AG09319 (cell line): ENCODE measurements at places on chromosomes 4 and X.

DNA sequence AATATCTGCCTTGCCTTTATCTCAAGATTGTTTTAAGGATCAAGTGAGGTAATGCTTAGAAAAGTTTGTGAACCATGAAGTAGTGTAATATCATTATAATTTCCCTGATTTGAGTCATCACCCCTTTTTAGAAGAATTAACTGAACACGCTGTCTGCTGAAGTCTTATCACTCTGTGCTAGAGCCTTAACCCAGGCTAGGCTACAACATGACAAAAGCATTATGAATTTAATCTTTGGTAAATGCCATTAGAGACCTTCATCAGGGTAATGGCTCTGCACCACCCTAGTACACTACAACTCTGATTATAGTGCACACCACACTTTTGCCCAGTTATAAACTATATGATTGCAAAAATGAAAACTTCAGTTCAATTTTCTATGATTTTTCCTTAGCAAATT, 118.3 kb downstream of the ADGRL3 start:
- no peak for DNase-seq

- DNase-seq = no peak
Measured at GRCh38 chr4:128550060-128550459, 259.4 kb upstream of the JADE1 start.

GRCh38 chr4:127777487-127777886, 4.6 kb upstream of the HSPA4L start:
- no peak for DNase-seq

DNA sequence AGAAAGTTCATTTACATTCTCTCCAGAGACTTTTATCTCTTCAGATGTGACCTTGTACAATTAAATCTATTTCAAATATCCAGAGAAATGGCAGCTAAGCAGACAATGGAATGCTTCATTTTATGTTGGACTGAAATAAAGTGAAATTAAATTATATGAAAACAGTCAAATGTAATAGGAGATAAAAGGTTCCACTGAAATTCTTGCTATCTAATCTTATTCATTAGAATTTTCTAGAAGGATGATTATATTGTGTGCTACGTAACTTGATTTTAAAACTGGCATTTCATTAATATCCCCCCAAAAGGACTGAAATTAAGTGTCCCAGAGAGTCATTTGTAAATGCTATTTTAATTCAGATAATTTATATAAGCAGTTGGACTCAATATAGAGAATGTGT, 646.9 kb upstream of the GALNT7 start:
- no peak for DNase-seq

DNA sequence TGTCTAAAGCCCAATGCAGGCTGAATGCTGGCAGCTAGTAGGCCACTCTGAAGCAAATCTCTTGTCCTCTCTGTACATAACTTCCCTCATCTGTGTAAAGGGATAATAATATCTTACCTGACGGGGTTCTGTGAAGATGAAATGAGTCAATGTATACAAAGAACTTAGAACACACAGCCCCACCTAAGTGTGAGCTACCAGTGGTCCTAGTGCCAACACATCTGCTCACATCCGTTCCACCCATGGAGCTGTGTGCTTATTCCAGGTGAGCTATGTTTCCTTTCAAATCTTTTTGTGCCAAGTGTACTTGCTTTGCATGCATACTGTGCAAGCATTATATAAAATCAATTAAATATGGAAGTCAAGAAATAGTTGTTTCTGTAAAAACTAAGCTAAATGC, 116.4 kb downstream of the TSPAN5 start:
- DNase-seq = no peak

DNA sequence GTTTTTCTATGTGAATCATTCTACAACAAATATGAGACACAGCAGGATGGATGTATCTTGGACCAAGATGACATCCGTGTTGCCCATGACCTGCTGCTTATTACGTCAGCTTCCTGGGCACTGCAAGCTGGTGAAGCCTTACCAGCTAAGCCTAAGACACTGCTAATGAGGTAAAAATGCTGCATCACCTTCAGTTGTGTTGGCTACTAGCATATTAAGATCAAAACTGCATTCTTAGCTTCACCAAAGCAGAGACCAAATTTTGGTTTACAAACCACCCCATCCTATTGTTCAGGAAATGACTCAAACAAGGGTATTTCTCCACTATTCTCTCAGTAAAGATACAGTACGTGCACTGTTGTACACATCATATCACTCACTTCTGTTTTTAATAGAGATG, 50.3 kb downstream of the MAML3 start:
- no peak for DNase-seq

- no peak for DNase-seq
Measured at GRCh38 chr4:81724925-81725329, 253.2 kb upstream of the RASGEF1B start.

- no peak for DNase-seq
Measured at GRCh38 chr4:38084877-38085711, 124.9 kb downstream of the PTTG2 start.

GRCh38 chr4:138510053-138510452, 267.9 kb upstream of the SLC7A11 start:
- no peak for DNase-seq

- no peak for DNase-seq
Measured at GRCh38 chr4:152221816-152222516, 313.9 kb downstream of the FBXW7 start.

DNA sequence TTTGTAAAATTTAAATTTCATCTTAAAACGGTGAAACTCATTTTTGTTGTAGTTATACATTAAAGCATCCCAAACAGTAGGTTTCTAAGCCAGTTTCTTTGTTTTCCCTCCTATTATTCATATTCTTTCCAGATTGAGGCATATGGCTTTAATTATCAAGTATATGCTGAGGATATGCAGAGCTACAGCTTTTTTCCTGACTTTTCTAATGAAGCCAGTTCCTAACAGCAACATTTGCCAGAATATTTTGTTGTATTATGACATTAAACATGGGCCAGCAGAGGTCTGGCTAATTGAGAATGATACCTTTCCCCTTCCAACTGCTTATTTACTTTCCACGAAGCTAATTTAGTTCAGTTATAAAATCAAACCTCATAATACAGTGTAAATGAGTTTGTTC, 75.3 kb downstream of the SLIT2 start:
- peak; percentile 34 for DNase-seq

DNA sequence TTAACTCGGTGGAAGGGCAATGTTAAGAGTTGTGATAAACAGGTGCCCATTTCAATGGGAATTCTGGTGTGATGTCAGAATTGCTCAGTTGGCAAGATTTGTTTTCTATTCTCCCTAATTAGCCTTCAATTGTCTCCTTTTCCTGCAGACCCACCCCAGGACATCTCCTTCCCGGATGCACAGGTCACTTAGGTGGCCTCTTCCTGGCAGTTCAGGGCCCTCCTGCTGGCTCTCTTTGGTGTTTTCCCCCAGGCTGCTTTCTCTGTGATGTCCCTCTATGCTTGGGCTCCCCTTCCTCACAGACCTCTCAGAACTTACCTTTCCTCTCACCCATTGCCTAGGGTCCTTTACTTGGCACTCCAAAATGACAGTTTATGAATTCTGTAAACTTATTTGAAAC, 126.3 kb downstream of the GPAT3 start:
- no peak for DNase-seq

- DNase-seq = no peak
Measured at GRCh38 chrX:30589146-30589888, 11.8 kb upstream of the TASL start.

- no peak for DNase-seq
Measured at GRCh38 chrX:102934624-102935023, 2.4 kb upstream of the RAB40AL start.

DNA sequence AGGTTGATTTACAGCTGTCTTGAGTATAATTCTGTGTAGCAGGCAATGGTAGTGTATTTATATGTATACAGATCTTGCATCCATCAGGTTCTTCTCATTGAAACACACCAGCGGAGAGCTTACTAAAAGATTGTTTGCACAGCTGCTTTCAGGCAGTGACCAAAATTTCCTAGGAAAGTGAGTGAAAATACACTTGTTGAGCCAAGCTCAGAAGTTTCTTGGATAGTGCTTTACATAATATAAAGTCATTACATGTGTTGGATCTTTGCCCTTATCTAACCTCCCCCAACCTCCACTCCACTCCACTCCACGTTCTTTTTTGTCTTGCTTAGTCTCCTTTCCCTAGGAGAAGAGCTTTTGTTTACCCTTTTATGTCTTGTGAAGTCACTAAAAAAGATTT, 34.1 kb downstream of the CNKSR2 start:
- DNase-seq = no peak

DNA sequence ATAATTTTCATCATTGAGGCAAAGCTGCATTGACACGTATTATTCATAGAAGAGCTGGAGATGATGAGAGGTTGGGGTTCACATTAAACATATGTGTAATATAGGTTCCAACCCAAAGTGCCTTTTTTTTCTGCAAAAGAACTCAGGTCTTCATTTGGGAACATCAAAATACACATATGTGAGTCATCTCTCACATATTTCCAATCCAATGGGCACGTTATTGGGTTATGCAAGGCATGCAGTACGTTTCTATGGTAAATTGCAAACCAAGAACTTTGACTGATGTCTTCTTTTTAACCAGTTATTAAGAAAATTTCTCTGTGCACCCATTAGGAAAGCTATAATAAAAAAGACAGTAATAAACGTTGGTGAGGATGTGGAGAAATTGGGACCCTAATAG, 150.3 kb upstream of the FAM9B start:
- no peak for DNase-seq

- DNase-seq = no peak
Measured at GRCh38 chr4:153223930-153224329, 19.7 kb downstream of the TRIM2 start.

- no peak for DNase-seq
Measured at GRCh38 chr4:136863756-136864155, 668.5 kb downstream of the PCDH18 start.

DNA sequence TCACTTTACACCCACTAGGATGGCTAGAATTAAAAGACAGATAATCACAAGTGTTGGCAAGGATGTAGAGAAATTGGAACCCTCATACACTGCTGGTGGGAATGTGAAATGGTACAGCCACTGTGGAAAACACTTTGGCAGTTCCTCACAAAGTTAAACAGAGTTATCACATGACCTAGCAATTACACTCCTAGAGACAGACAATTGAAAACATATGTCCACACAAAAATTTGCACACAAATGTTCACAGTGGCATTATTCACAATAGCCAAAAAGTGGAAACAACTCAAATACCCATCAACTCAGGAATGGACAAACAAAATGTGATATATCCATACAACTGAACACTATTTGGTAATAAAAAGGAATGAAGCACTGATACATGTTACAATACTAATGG, 5.7 kb downstream of the ZNF280C start:
- DNase-seq = no peak

DNA sequence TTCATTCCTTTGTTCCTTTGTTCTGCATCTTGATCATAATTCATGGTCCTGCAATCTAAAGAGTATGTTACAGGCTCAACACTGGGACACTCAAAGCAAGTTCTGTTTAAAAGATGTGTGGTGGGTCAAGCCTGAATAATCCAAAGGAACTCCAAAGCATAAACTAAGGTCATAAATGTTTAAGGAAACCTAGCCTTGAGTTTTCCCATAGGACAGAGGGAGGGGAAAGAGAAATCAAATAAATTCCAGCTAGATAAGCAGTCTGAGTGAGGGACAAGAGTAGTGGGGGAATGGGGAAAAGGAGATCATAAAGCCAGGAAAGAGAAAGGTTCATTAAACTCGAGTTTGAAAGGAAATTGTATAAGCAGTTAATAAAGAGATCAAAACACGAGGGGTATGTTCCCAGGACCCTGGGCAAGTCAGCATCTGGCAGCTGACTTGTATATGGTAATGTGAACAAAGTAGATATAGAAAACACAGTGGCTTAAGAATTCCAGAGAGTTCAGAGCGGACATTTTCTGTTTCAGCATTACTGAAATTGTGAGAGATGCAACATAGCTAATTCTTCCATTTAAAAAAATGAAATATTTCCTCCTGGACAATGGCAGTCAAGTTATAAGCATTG, 125.8 kb upstream of the EDNRA start:
- no peak for DNase-seq

- no peak for DNase-seq
Measured at GRCh38 chr4:62627671-62628070, 1427.5 kb downstream of the ADGRL3 start.

- no peak for DNase-seq
Measured at GRCh38 chr4:152628128-152628527, 51.7 kb downstream of the TMEM154 start.

DNA sequence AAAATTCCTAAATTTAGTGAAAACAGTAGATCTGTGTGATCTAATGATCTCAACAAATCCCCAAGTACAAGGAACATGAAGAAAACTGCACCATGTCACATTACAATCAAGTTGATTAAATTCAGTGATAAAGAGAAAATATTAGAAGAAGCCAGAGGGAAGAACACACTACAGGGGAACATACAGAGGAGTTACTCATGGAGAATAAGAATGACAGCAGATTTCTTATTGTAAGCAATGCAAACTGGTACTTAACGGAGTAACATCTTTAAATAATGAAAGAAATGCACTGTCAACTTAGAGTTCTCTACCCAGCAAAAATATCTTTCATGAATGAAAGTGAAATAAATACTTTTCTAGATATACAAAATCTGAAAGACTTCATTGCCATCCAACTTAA, 21.1 kb downstream of the TLL1 start:
- DNase-seq = no peak

- DNase-seq = peak; percentile 55
Measured at GRCh38 chr4:126777649-126778048, 855.1 kb upstream of the INTU start.

DNA sequence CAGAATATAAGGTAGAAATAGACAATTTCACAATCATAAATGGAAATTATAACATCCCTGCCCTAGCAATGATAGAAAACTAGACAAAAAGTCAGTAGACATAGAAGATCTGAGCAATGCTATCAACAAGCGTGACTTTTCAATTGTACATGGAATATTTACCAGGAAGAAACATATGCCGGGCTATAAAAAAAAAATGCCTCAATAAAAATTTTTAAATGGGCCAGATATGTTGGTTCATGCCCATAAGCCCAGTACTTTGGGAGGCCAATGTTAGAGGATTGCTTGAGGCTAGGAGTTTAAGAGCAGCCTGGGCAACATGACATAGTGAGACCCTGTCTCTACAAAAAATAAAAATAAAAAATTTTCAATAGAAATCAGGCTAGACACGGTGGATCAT, 5.3 kb upstream of the MTNR1A start:
- no peak for DNase-seq

DNA sequence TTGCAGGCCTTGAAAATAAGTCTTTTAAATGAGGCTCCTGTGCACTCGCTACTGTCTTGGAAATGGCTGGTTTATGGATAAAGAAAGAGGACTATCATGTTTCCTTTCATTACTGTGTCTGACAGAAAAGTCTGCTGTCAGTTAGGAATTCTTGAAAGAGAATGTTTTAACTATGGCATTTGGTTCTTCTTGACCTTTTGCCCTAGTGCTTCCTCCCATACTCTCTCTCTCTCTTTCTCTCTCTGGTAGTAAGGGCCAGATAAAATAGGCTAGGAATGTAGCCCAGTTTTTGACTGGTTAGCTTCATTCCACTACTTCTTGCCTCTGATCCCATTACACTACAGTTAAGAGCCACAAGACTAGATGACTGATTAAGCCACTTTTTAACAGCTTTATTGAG, 29.8 kb downstream of the YY2 start:
- no peak for DNase-seq

- DNase-seq = peak; percentile 50
Measured at GRCh38 chr4:177177541-177178081, 132.1 kb upstream of the NEIL3 start.
